Cerebellar nuclear complex (tissue), 1 donor: ENCODE measurements at places on chromosomes 1 and 21.

DNA sequence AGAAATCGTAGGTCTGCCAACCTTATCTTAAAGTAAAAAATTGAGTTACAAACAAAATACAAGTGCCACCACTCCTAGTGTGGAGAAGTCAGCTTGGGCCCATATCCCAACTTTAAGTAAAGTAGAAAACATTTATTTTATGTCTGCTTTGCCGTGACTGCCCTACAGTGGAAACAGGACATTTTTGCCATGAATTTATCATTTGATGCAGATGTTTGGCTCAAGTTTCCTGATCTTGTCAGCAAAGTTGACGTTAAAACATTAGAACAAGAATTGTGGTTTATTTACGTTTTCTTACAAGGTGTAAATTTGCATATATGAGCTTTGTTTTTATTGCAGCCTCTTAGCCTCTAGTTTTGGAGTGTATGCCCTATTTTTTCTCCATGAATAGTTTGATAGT lies 17.1 kb upstream of the KCNJ15 start:
- no peak for DNase-seq

DNA sequence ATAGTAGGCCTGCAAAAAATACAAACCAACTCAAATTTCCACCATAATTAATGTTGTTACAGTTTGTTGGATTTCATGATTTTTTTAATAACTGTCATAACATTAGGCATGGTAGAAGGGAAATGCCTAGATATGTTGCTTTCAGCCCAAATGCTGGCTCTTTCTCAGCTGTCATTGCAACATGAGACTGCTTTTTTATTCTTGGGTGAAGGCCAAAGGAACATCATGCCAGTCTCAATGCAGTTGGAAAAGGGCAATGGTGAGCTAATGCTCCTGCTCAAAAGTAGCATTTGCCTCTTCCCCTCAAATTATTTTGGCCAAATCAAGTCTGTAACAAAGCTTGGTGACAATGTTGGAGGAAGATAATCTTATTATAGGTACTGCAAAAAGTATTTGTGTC lies 877.7 kb upstream of the PRMT6 start:
- no peak for DNase-seq

DNA sequence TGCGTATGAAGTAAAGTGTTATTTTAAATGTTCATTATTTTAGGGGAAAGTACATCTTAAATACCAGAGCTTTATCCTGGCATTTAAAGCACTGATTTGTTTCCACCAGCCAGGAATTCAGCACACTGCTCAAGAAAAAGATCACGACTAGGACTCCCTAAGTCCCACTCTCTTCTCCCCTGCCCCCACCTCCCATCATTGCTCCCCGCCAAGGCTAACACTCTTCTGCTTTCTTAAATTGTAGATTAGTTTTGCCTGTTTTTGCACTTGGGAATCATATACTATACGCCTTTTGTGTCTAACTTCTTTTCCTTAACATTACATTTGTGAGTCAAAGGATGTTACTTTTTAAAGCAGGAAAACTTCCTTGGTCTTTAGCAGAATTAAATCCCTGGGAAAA lies 37.5 kb upstream of the C1orf105 start:
- DNase-seq, result no peak

DNA sequence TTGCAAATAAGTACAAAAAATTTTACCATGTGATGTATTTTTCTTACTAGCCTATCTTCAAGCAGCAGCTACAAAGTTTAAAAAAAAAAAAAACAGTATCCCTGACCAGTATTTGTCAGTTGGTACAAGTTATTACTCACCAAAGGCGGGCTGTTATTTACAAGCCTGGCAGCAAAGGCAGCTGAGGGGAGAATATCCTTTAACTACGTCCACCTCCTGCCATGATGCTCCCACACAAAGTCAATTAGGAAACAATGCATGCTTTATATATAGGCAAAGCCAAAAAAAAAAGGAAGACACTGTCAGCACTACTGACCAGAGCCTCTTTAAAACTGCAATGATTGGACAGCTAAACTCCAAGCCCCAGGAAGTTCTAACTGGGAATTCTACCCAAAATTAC lies 13.7 kb downstream of the PSMA5 start:
- no peak for DNase-seq

DNA sequence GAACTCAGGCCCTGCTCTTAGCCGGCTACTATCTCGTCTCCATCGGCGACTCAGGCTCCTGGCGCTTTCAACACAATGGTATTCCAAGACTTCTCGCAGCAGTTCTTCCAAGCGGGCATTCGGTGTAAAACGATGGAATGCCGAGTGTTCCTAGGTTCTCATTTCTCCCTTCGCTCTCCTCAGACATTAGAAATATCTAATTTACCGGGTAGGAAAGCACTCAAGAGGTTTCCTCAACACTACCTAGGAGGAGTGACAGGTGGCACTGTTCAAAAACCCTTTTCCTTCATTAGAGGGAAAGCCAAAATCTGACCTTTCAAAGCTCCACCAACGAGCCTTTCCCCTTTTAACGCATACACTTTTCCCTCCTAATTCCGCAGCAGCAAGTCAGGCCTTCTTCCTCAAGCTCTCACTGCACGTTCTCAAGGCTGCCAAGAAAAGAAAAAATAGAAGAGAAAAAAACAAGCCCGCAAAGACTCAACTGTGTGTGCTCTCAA lies 601 bp downstream of the UBE2G2 start:
- no peak for DNase-seq

DNA sequence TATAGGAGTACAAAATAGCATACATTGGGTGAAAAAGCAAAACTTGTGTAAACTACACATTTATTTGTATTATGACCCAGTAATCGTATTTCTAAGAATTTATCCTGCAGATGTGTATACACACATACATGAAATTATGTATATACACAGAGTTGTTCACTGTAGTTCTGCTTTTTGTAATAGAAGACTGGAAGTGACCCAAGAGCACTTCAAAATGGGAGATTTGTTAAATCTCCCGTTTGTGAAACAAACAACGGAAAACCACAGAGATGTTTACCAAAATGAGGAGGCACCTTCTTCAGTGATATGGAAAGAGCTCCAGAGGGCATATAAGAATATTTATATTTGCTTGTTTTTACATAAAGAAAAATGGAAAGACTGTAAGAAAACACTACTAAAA lies 18.0 kb upstream of the MNDA start:
- no peak for DNase-seq

DNA sequence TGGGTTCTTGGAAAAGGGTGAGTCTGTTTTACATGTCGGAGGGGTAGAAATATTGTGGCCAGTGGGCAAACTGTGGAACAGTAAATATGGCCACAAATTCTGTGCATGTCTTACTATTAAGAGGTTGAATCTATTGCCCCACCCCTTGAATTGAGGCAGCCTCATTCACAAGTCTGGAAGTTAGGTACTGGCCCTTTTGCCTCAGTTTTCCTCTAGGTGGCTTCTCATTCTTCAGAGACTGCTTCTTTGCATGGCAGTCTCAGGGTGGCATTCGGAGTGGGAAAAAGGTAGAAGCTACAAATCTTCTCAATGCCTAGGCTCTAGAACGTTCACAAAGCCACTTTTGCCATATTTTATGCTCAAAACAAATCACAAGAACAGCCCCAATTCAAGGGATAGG lies 57.2 kb downstream of the SLC9C2 start:
- no peak for DNase-seq

GRCh38 chr1:26854906-26855305 lies 8.0 kb upstream of the SFN start:
- no peak for DNase-seq

- no peak for DNase-seq
Measured at GRCh38 chr1:119681560-119681959, 30.2 kb upstream of the PHGDH start.

DNA sequence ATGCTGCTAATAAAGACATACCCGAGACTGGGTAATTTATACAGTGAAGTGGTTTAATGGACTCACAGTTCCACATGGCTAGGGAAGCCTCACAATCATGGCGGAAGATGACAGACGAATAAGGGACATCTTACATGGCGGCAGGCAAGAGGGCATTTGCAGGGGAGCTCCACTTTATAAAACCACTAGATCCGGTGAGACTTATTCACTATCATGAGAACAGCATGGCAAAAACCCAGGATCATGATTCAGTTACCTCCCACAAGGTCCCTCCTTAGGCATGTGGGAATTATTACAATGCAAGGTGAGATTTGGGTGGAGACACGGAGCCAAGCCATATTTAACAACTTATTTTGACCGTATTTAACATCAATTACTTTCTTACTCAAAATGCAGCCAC lies 739.0 kb downstream of the NCAM2 start:
- DNase-seq, result no peak

DNA sequence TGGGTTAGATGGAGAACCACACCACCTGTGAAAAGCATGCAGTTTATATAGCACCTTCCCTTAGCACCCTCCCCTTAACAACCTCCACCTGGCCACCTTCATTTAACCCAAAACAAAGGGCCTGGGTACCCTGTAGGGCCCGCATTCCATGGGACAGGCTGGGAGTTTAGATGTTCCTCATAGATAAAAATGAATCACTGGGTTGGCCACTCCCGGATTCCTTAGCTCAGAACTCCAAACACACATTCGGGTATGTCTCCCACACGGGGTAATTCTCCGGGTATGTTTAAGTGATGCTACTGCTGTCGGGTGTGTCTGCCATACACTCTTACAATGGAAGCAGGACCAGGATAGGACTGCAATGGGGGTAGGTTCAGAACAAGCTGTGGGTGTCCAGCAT lies 43.9 kb upstream of the FOXO6 start:
- no peak for DNase-seq

GRCh38 chr1:63835128-63835527 lies 61.3 kb downstream of the ROR1 start:
- DNase-seq, result no peak

GRCh38 chr1:78497201-78497600 lies 6.4 kb downstream of the PTGFR start:
- DNase-seq, result no peak

GRCh38 chr1:69994241-69994640 lies 211.1 kb downstream of the LRRC40 start:
- DNase-seq, result no peak

DNA sequence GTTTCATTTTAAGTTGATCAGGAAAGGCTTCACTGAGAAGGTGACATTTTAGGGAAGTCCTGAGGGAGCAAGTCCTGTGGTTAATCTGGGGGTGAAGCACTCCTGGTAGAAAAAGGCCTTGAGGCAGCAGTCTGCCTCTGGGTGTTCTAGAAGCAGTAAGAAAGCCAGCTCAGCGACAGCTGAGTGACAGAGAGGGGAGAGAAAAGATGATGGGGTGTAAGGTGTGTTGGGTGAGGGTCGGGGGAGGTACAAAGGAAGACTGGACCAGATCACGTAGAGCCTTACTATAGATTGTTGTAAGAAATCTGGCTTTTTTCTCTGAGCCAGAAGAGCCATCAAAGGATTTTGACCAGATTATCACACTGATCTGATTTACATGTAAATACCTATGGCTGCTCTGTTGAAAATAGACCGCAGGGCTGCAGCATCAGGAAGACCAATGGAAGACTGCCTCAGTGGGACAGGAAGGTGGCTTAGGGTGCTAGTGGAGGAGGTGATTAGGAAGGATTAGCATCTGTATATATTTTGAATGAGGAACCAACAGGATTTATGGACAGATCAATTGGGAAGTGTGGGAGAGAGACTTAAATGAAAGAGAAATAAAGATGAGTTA lies 131.2 kb downstream of the CDC7 start:
- no peak for DNase-seq

- DNase-seq, result no peak
Measured at GRCh38 chr1:232213928-232214327, 416.0 kb downstream of the SIPA1L2 start.

DNA sequence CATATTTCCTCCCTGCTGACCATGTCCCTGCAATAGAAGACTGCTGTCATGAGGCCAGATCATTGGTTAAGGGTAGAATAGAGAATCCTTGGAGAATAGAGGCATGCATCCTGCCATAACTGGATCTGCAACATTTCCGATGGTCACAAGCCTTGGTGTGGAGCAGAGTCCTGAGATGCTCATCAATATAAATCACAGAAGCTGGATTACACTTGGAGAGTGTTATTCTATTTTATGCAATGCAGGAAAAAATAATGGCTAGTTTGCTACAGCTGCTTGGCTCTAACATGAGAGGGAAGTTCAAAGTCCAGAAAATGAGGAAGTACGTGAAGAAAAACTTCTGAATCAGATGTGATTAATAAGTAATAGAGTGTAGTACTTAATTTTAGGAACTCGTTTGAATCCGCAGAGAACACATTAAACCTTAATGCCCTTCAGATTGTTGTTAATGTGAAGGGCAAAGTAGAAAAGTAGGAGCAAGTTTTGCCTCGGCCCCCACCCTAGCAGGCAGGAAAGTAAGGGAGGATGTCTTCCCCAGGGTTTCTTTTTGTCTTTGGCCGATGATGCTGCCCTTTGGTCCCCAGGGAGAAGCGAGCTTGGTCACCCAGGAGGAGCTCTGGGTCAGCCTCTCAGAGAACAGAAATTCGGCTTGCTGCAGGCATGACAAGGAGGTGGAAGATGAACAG lies 59.5 kb downstream of the KCNK1 start:
- DNase-seq, result no peak

DNA sequence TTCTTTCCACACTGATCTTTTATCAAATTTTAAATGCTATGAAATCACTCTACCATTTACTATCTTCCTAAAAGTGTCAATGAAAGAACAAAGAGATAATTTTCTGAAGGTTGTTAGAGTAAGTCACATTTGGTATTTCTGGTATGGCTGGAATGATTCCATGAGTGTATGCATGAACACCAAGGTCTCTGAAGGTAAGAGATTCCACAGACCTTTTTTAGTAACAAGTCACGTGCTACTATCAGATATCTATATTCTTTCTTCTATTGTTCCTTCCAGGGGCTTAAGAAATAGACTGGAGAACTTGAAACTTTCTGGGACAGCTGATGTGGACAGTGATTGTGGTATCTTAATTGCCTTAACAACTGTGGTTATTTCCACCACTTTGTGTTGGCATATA lies 265.0 kb downstream of the SDCCAG8 start:
- DNase-seq, result no peak
